Thymus (tissue), 14 donors: ENCODE measurements at places on chromosomes 3 and 15. TPM values are rescaled to one million over a fixed set of nuclear protein-coding genes. Genes with fewer than 3 reads are reported as not detected.

DNA sequence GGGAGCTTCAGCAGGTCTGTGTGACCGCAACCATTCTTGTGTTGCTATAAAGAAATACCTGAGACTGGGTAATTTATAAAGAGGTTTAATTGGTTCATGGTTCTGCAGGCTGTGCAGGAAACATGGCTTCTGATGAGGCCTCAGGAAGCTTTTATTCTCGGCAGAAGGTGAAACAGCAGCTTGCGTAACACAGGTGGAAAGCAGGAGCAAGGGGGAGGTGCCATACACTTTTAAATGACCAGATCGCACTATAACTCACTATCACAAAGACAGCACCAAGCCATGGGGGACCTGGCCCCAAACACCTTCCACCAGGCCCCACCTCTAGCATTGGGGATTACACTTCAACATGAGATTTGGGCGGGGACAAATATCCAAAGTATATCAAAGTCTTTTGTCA lies 8.3 kb upstream of the CIB2 start:
- H3K27ac ChIP-seq = no peak overlapping the region
- no peak for DNase-seq
- no peaks in the 10 kb centered on the region for H3K27me3 ChIP-seq
- no peaks in the 10 kb centered on the region for H3K4me1 ChIP-seq

Gene HAPLN3
- 20.1 TPM for polyA plus RNA-seq

DNA sequence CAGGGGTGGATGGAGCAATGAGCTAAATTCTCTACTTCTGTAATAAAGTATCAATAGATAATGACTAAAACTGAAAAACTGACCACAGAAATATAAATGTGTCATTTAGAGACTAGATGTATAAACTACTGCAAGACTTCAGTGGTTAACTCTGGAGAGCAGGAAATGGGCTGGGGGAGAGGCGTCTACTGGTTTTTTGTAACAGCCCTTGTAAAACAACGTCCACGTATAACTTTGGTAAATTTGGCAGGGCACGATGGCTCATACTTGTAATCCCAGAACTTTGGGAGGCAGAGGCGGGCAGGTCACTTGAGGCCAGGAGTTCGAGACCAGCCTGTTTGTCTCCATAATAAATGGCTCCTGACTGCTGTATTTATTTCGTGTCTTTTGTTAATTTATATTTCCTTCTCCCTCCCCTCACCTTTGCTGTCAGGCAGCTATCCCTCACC lies 12.5 kb downstream of the RAB27A start:
- no peak for DNase-seq
- H3K36me3 ChIP-seq = no peaks in the 10 kb centered on the region
- H3K27me3 ChIP-seq = no peaks in the 10 kb centered on the region
- H3K27ac ChIP-seq = peak overlapping the region; percentile 47

- no peak for DNase-seq
- H3K4me3 ChIP-seq = no peak overlapping the region
- H3K27me3 ChIP-seq = no peaks in the 10 kb centered on the region
- H3K36me3 ChIP-seq = no peaks in the 10 kb centered on the region
- no peaks in the 10 kb centered on the region for H3K4me1 ChIP-seq
Measured at GRCh38 chr15:39869858-39870515, 50.1 kb downstream of the GPR176 start.

GRCh38 chr15:49215768-49216739 lies 46.0 kb downstream of the GALK2 start:
- no peak overlapping the region for H3K27ac ChIP-seq
- no peaks in the 10 kb centered on the region for H3K27me3 ChIP-seq

DNA sequence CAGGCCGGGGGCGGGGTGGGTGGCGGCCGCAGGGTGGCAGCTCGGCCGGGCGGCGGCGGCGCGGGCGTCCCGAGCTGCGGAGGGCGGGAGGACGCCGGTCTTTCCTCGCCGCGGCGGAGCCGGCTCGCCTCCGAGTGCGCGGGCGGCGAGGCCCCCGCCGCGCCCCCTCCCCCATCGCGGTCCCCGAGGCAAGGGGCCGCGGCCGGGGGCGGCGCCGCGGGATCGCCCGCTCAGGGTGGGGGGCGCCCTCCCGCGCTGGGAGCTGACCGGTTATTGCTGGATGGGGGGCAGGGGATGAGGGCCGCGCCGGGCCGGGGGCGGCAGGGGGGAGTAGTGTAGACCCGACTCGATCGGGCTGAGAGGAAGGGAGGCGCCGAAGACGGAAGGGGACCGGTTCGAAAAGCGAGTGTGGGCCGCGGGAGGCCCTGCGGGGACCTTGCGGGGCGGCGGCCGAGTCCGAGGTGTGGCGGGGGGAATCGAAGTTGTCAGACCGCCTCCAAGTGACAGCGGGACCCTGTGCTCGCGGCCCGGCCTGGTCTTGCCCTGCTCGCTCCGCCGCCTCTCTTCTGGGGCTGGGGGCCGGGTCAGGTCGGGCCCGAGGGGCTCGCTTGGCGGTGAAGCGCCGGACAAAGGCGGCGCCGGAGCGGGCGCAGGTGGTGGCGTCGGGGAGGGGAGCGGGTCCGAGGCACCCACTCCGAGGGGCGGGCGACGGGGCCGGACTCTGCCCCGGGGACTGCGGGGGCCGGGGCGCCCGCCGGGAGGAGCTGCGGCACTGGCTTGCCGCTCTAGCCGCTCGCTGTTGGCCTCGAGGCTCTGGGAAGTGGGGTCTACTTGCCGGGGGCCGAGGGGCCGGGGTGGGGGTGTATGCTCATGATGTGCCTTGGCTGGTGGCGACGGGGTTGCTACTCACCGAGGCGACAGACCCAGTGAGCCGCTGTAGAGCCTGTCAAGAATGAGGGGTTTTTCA lies 1.1 kb downstream of the BAHD1 start:
- DNase-seq = no peak
- H3K27me3 ChIP-seq = peaks cover 40% of the 10 kb centered on the region
- H3K4me3 ChIP-seq = peak overlapping the region; percentile 54

Gene TEX55
- polyA plus RNA-seq = not detected

Gene SERPINI1
- 11.7 TPM for polyA plus RNA-seq

DNA sequence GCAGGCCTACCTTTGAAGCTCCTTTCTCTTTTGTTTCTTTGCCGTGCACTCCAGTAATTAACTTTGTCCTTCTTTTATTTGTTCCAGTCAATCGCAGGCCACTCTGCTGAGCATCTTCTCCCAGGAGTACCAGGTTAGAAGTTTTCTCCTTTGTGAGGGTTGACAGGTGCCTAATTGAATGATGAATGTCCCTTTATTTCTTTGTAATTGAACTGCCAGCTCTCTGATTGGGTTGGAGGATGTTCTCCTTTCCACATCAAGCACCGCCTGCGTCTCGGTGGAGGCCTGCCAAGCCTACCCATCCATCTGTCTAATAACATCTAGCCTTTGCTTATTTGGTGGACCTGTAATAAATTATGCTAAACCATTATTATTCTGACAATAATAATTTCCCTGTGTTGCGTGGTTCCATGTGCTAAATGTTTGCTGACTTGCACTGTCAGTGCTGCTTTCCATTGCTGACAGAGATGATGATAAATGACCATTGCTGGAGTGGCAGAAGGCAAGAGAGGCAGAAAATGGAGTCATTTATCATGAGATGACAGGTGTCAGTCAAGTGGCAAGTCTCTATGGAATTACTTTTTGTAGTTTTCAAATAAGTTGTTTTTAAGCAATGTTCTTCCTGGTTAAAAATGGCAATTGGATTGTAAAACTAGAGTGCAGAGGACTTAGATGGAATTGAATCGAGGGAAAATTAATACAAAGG lies 64.9 kb downstream of the CDIN1 start:
- no peaks in the 10 kb centered on the region for H3K36me3 ChIP-seq
- H3K4me1 ChIP-seq = no peaks in the 10 kb centered on the region
- H3K4me3 ChIP-seq = no peak overlapping the region
- no peaks in the 10 kb centered on the region for H3K27me3 ChIP-seq
- no peak overlapping the region for H3K27ac ChIP-seq
- DNase-seq = no peak
